ENCODE measurements at places on chromosomes 13 and 19.
A peak's percentile ranks its signal among the peaks of the same experiment; 100 is the strongest.

- no peak for DNase-seq
These were observed 640 bp upstream of the EPOR start for GRCh38 chr19:11384778-11385129.

DNA sequence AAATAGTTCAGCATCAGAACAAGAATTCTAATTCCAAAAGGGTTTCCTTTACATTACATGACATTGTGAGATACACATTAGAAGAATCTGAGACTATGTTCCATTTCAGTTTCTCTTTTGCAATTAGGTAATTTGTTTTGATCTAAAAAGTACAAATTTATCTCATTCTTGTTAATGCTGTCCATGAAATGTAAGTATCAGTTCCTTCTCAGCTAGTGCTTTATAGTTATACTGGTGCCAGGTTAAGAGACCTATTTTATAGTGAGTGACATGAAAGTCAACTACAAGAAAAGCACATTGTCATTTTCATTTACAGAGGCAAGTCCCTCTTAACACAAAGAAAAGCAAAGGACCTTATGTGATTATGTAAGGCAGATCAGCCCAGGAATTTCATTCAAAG lies 43.9 kb downstream of the RCBTB2 start:
- DNase-seq, result no peak

- DNase-seq, result no peak
These were observed 257.8 kb downstream of the ENOX1 start for GRCh38 chr13:43528992-43529391.

- DNase-seq, result no peak
These were observed 4.8 kb downstream of the SYNGR4 start for GRCh38 chr19:48368936-48369335.

DNA sequence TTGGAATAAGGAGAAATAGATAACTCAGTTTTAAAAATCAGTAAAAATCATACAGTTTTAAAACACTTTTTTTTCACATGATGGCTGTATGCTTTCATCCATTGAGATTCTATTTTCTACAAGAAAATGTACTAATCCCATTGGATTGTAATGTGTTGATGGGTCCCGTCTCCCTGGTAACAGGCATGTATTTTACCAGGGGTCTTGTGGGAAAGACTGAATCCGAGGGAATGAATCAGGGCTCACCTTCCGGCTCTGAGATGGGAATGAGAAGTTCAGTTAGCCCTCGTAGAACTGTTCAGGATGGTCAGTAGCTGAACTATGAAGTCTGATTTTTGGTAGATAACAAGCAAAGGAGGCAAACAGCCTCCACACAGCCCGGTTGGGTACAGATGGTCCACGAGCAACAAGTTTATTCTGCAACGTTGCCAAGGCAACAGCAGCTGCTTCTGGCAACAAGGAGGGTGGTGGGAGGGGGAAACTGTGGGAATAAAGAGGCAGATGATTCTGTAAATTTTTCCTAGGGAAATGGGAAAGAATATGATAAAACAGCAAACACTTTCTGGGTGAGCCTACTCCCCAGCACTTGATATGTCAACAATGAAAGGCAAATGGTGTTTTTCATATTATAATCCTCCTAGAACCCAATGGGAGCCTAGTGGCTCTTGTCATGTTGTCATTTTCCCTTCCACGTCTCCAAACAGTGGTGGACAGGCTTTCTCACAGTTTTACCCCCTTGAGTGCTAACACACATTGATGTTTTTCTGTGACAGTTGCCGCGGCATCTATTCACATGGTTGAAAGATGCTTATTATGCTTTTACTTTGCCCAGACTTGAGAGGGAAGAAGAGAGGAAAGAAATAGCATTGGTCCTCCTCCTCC lies 12.4 kb upstream of the SIAH3 start:
- no peak for DNase-seq

DNA sequence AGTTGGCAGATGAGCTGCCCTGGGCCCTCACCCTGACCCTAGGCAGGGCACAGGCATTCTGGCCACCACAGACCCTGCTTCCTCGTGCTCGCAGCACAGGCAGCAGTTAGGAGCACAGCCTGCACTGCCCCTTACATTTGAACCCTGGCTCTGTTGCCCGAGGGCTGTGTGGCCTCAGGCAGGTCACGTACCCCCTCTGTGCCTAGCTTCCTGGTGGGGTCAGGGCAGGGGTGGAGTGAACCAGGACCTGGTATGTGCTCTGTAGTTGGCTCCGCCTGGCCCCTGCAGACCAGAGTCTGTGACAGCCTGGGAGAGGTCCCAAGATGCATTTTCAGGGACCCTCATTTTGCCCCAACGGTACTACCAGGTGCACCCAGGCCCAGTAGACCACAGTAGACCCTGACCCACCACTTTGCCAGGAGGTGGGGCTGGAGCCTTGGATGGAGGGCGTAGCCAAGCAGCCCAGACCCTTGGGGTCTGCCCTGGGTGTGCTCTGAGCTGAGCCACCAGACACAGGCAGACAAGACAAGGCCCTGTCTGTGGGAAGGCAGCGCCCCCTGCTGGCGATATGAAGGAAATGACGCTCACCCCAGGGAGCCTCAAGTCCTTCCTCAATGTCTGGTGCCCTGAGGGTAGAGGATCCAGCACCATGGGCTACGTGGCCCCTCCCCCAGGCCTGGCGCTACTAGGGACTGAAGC lies 9.1 kb downstream of the LYL1 start:
- DNase-seq, result peak; percentile 56

- no peak for DNase-seq
These were observed 25.8 kb downstream of the CFAP97D2 start for GRCh38 chr13:114204894-114205293.

DNA sequence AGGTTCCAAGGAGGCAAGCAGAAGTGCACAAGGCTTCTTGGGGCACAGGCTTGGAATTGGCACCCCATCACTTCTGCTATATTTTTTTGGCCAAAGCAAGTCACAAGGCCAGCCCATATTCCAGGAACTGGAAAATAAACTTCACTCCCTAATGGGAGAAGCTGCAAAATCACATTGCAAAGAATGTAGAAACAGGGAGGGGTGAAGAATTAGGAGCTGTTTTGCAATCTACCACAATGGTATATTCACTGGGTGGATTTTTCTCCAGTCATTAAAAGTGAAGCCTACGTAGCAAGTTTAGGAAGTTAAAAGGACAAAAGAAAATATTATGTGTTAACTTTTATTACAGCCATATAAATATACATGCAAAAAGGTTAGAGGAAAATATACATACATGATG lies 464.8 kb downstream of the COG6 start:
- no peak for DNase-seq

GRCh38 chr13:42384265-42384664 lies 112.3 kb downstream of the AKAP11 start:
- no peak for DNase-seq

DNA sequence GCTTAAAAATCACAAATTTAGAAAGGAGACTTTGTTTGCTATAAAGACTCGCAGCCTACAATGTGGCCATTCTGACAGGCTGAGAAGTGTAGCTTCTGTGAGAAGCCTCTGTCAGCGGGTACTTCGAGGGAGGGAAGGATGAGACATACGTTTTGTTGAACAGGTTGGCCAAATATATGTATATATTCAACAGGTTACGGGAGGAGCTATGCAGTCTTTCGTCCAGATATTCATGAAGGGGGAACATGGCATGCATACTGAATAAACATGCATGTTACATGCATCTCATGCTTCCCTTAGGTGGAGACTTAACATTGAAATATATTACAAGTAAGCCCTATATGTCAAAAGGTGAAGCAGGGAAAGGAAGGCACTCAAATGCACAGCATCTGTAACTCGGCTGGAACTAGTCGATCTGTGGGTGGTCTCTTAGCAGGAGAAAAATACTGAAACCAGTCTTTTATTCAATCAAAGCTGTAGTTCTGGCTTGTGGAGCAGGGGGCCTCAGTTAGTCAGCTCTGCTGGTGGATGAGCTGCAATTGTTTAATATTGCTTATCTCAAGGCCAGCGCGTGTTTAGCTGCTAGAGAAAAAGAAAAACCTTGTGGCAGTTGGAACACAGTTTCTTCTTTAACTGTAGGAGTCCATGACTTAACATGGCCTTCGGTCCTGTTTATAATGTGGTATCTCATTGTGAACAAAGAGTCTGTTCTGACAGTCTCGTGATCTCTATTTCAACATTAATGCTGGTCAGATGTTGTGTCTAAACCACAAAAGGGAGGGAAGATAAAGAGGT lies 94.3 kb downstream of the FAM216B start:
- DNase-seq, result no peak

GRCh38 chr19:6828306-6828697 lies 55.8 kb downstream of the VAV1 start:
- DNase-seq, result no peak
